ENCODE measurements at places on chromosomes 13 and 19.

- no peak for DNase-seq
Measured at GRCh38 chr19:1266129-1266915, 2.8 kb upstream of the CIRBP start.

DNA sequence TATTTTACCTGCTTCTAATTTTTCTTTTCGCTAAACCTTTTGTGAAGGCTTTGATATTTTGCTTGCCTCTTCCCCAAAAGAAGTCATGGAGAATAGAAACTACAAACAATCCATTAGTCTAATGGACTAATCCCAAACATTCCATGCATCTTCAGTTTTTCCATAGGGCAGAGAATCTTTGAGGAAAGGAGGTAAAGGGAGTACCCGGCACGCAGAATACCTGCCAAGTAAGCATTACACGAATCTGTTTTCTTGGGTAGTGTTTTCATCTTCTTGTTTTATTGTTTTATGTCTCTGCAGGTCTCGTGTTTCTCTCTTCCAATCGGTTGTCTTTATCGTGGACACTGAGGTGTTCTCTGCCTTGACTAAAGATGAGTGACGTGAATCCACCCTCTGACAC, at the start of gene NLRP8:
Gene NLRP8, plus strand, starts transcription at position 301 of the 400 bp plus-strand sequence.
- DNase-seq, result no peak

- no peak for DNase-seq
Measured at GRCh38 chr13:77062097-77062496, 35.1 kb upstream of the FBXL3 start.

DNA sequence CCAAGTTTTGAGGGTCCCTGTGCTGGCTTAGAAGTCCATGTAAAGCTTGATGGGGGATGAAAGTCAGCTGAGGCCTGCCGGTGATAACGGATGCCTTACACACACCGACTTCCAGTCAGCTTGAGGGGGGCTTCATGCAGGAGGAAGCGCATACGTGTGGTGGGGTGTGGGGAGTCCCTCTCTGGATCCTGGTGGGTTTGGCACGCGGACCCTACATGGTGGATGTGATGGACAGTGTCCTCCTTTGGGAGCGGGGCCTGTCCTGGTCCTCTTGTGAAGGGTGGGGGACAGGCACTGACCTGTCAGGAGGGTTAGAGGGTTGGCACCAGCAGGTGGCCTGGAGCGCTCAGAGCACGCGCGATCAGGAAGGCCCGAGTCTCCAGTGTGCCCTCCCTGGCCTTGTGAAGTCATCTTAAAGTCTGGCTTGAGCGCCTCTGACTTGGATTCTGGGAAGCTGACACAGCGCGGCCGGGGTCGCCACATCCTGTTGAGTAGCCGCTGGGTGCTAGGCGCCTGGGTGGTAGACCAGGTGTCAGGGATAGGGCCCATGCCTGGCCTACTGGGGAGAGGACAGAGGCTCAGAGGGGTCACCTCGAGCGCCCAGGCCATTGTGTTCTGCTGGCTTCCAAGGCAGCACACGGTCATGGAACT, 2.9 kb downstream of the DAZAP1 start:
- DNase-seq, result no peak

Data from stimulated activated CD8-positive, alpha-beta memory T cell treated with anti-CD3 and anti-CD28 coated beads, Interleukin-7, amount 100 ng/mL, for 24 hours (primary cell).